Stimulated activated CD8-positive, alpha-beta memory T cell treated with anti-CD3 and anti-CD28 coated beads, Interleukin-4, amount 100 ng/mL, for 24 hours (primary cell): ENCODE measurements at places on chromosomes 4 and X.

DNA sequence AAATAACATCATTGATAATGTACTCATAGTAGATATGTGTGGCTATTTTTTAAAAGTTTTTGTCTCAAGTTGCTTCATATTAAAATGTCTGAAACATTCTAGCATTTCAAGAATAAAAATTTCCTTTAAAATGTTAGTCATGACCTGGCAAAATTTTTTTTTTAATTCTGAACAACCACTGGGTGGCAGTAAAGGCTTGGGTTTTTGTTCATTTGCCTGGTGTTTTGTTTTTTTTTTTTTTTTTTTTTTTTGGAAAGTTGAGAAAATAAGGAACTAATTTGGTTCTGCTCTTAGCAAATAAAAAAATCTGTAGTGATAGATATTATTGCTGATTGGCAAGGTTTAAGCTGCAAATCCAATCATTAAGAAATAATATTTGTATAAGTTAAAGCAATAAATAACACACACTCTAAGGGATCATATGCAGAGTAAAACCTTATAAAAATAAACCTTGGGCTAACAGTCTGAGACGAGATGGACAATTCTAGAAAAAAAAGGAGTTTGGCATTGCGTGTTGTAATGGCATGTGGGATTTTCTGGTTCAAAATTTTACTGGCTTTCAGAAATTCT lies 81.4 kb downstream of the CEP44 start:
- DNase-seq = no peak

- DNase-seq = no peak
Observed at GRCh38 chr4:31156221-31156620, 436.1 kb downstream of the PCDH7 start.

GRCh38 chr4:8220661-8221450 lies 21.8 kb downstream of the SH3TC1 start:
- DNase-seq = no peak

DNA sequence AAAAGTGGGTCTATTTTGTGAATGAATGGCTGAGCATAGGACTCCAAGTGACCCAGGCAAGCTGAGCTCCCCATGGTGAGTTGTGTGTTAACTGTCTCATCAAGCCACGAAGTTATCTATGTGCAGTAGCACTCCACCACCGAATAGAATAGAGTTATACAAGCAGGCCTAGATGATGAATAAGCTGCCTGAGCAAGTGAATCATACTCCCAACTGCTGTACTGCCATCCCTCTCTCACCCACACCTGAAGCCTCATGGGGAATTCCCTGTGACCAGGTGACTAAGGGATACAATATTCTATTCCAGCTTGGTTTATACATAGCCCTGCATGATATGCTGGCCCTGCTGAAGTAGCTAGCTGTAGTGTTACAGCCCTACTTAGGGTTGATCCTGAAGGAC lies 38.7 kb downstream of the KDM5C start:
- no peak for DNase-seq

- no peak for DNase-seq
Observed at GRCh38 chr4:6188687-6189305, 11.6 kb downstream of the JAKMIP1 start.

DNA sequence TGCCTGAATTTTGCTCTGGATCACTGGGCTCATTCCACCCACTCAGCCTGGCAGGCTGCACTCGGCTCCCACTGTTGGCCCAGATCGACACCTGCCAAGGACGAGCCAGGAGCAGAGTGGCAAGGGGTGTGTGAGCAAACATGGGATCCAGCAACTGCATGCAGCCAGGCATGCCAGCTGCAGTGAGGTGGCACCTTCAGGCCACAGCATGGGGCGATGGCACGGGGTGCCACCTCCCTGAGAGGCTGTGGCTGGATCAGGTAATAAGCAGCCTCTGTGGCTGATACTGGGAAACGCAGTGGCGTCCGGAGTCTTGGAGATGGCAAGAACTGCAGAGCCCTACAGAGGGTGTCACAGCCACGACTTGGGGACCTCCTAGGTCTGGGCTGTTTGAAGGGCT lies 244.5 kb upstream of the FSTL5 start:
- DNase-seq = no peak

DNA sequence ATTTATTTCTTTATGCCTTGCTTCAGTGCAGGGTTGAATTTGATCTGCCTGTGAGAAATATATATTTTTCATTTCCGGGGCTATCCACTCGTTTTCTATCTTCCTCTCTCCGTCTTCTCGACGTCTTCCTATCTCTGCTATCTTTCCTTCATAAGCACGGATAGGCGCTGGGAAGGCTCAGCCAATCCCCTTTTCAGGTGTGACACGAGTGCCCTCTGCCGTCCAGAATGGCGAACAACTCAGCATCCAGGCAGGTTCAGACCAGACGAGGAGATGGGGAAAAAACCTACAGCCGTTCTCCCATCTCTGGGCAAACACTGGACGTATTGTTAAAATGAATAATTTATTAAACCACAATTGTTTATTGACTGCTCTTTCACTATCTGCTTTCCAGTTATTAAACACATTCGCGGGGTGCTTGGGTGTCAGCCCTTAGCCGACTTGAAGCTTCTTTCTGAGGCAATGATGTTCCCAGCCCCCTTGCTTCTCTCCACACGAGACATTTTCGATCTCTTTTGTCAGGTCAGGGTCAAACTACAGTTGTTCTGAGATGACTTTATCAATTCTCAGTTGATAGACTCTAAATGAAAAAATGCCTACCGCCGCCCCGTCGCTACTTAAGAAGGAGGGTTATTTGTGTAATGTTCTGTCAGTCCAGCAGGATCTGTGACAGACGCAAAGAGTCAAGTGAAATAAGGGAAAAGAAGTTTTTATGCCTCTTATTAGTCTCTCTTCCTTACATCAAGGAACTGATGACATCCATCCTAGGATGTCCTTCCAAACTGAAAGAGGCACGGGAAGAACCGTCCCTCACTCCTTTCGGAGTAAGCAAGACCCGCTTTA lies 96.3 kb upstream of the NOCT start:
- DNase-seq = no peak

- DNase-seq = peak; percentile 30
Observed at GRCh38 chr4:7649741-7650531, 215.2 kb upstream of the PSAPL1 start.

DNA sequence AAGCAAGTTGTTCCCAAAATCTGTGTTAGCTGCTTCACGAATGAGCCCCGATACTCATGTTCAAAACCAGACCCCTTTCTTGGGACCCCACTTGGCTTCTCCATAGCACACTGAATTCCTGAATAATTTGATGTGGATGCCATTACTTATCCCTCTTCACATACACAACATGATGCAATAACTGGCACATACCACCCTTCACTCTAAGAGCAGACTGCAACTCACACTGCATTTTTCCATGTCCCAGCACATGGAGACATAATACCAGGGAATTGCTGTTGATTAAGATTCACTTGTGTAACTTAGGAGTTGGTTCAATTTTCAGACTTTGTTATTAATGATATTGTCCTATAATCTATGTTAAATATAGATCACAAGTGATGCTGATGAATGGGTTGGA lies 213.4 kb downstream of the MAML3 start:
- DNase-seq = no peak

DNA sequence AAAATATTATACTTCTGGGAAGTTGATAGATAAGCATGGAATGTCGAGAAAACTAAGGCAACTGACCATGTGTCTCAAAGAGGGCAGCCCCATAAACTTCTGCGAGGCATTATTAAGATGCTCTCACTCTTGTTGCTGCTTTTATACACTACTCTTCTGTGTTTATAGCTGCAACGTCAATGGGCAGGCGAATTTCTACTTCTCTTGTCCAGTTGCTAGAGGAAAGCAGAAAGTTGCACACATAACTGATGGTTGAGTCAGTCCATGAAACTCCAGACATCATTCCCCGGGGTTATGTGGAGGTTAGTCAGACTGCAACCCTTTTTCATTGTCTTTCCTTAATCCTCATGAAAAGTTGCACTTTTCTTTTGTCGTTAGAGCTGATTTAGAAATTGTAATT lies 39.8 kb downstream of the VCX3B start:
- DNase-seq = no peak

DNA sequence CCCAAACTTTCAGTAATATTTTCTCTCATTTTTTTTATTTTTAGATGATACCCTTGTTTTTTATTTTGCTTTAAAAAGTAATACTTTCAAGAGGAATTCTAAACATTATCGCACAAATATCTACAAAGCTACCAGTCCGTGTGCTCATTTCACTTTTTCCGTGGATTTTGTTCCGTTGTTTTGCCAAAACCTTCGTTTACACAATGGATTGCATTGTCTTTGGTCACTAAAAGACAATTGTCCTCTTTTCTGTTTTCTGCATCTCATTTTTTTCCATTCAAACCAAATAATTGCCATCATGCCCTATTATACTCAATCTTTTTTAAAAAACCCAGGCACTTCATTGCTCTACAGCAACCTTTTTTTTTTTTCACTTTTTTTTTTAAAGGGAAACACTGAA lies 214.9 kb downstream of the CXXC4 start:
- no peak for DNase-seq
